SK-N-DZ (cell line): ENCODE measurements at places on chromosomes 3 and 15.

- DNase-seq: peak; percentile 54
Measured at GRCh38 chr15:38389924-38390542, 63.9 kb upstream of the FAM98B start.

DNA sequence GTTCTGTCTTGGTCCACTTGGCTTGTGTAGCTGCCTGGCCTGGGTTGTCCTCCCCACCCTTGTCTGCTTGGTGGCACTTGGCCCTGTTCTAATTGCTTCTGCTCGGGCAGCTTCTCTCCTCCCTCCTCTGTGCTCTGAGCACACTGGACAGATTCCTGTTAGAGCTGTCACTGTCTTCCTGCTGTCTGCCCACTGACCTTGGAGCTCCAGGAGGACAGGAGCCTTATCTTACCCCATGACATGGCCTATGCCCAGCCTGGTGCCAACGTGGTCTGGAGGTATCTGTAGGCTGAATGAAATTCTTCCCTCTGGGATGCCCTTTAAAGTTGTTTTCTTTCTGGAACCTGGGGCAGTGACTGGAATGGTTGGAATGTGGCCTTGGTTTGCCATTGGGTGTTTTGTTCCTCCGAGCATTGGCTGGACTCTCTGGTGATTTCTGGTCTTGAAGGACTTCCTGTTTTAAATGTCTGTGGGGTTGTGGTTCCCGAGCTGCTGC is 94.1 kb downstream of the FAM43A start:
- no peak for DNase-seq

- DNase-seq: no peak
Measured at GRCh38 chr3:183295211-183295610, 42.2 kb downstream of the B3GNT5 start.

DNA sequence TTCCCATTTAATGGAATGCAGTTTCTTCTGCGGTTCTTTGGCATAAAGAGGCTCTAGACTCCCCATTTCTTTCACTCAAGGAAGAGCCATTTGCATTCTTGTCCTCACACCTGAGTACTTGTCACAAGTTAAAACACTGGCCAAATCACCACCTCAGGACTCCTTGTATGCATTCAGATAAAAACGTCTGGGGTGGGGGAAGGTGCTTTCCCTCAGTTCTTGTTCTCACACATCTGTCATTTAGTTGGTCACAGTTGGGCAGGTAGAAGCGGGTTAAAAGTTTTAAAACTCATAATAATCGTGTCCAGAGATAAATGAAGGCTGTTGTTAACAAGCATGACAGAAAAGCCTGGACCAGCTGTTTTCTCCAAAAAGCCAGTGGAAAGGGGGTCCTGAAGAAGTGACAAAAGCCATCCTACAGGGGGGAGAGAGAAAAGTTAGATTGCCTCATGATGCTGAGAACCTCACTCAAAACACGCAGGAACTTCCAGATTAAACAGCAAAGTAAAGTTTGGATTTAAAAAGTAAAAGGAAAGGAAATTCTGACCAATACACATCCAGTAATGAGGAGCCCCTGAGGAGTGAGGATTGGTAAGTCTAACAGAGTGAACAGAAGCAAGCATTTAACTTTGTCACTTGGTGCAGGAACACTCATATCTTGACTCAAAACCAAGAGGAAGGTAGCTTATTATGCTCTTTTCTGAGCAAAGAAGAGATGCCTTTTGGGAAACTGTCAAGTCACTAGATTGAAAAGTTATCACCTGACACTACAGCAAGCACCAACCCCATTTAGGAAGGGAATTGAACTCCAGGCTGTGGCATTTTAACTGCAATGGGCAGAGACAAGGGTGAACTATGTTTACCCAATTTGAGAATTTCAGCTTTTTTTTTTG is 2.8 kb downstream of the BCL2L10 start:
- no peak for DNase-seq

DNA sequence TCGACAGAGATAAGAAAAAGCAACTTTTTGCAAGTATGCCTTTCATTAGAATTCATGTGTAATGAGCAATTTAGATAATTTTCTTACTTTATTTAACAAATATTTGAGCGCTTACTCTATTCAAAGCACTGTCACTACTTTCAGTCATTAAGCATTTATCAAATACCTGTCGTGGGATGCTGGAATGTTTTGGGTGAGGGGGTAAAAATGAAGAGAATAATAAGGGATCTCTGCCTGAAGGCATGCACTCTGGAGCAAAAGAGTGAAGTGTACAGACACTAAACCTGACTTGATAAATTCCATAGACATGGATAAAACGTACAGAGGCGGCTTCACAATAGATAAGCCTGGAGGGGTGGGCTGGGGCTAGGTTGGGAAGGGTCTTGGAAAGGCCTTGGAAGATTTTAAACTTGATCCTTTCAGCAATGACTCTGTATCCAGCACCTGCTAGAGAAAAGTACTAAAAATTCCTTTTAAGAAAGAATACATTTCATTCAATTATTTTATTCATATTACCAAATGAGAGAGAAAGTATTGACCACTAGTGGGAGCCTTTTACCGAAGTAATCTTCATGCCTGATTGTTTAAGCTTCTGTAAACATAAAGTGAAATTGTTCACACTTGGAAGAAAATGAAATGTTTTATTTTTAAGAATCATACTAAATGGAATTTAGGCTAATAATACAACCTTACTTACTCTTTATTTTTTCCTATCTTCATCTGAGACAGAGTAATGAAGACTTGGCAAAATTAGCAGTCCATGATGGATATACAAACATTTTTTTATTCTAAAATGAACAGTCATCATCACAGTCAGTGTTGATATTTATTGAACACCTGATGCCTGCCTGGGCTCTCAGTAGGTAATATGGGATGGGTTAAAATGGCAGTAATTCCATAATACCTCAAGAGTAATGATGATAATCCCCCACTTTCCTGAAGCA is 113.2 kb downstream of the PPP2R3A start:
- DNase-seq: no peak

- DNase-seq: no peak
Measured at GRCh38 chr3:68403741-68404140, 528.6 kb downstream of the TAFA4 start.

DNA sequence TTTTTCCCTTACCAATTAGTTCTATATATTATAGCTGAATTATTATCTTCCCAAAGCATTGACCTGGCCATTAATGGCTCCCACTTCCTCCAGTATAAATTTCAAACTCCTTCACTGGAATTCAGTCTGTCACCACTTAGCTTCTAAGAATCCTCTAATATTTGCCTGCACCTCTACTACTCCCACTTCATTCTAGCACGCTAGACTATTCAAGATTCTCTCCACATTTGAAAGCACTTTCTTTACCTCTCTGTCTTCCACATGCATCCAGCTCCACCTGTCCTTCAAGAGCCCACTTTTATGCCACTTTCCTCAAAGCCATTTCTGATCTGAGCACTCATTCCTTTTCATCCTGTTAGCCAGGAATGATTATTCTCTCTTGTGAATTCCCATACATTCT is 15.0 kb downstream of the SENP8 start:
- no peak for DNase-seq

DNA sequence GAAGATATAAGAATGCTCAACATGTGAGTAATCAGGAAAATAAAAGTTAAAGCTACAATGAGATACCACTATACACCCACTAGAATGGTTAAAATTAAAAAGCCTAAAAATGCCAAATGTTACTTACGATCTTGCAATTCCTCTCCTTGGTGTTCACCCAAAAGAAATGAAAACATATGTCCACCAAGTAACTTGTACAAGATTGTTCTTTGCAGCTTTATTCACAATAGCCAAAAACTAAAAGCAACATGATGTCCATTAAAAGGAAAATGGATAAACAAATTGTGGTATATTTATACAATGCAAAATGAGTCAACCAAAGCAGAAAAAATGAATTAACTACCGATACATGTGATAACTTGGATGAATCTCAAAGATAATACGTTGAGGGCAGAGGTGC is 301.6 kb upstream of the THBS1 start:
- DNase-seq: no peak

DNA sequence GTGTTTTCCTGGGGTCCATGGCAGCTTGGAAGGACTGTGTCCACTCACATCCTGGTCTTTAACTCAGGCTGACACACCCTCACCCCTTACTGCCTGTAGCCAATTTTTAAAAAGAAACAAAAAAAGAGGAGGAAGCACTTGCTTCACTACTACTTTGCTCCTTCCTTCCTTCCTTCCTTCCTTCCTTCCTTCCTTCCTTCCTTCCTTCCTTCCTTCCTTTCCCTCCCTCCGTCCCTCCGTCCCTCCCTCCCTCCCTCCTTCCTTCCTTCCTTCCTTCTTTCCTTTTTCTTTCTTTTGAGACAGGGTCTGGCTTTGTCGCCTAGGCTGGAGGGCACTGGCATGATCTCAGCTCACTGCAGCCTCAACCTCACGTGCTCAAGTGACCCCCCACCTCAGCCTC is 25.5 kb upstream of the AKAP13 start:
- DNase-seq: no peak

- DNase-seq: no peak
Measured at GRCh38 chr15:38084289-38084688, 149.8 kb downstream of the TMCO5A start.

DNA sequence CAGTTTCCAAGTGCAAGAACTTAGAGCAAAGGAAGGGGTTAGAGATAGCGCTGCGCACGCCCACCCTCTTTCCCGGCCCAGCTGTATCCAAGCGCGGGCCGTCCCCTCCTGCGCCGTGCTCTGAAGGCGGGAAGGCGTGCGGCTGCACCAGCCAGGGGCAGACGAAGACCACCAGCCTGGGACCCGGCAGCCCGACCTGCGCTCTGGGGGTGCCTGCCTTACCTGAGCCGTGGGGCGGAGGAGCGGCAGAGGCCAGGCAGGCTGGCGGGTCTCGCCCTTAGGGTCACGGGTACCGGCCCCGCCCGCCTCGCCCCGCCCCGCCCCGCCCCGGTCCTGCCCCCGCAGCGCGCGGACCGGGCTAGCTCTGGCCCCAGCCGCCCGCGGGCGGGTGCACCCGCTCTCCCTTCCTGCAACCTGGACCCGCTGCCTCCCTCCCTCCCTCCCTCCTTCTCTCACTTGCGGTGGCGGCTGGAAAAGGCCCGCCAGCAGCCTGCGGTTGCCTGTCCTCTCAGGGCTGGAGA is at the start of gene WDR72:
WDR72 (minus strand) TSS at position 253 of the 521 bp plus-strand sequence. CDS start 26,514 bp downstream, outside the sequence.
- DNase-seq: no peak

DNA sequence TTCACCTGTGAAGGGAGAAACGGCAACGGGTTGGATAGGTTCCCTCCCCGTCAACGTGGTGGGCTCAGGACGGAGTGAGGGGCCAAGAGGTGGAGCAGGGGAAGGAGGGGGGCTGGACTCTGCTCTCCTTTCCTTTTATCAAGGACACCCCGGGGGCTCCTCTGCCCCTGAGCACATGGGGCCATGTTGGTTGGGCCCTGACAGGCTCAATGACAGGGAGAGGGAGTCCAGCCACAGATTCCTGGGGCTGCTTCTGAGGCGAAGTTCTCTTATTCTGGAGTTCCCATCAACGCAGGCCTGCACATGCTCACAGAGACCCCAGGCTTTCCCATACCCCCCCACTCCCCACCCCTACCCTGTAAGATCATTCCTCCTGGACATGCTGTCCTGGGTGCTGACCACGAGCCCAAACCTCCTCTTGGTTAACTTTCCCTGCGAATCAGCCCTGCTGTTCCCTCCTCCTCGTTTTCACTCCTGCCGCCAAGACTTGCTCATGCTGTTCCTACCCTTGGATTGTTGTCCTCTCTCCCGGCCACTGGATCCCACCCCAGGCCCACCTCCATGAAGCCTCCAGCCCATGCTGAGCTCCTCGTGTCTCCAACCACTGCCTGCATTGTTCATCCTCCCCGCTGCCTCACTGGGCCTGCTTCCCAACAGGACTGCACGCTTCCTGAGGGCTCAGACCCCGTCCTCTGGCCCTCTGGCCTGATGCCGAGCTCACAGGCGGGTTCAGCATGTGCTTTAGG is 61.2 kb downstream of the SENP2 start:
- no peak for DNase-seq

GRCh38 chr15:29756358-29757267 is 65.7 kb downstream of the TJP1 start:
- no peak for DNase-seq

- peak; percentile 80 for DNase-seq
Measured at GRCh38 chr15:99105514-99106341, 848 bp downstream of the SYNM start.

- DNase-seq: no peak
Measured at GRCh38 chr3:30020380-30020779, 586.0 kb upstream of the TGFBR2 start.

- DNase-seq: no peak
Measured at GRCh38 chr3:12560505-12561190, 3.8 kb downstream of the MKRN2 start.

DNA sequence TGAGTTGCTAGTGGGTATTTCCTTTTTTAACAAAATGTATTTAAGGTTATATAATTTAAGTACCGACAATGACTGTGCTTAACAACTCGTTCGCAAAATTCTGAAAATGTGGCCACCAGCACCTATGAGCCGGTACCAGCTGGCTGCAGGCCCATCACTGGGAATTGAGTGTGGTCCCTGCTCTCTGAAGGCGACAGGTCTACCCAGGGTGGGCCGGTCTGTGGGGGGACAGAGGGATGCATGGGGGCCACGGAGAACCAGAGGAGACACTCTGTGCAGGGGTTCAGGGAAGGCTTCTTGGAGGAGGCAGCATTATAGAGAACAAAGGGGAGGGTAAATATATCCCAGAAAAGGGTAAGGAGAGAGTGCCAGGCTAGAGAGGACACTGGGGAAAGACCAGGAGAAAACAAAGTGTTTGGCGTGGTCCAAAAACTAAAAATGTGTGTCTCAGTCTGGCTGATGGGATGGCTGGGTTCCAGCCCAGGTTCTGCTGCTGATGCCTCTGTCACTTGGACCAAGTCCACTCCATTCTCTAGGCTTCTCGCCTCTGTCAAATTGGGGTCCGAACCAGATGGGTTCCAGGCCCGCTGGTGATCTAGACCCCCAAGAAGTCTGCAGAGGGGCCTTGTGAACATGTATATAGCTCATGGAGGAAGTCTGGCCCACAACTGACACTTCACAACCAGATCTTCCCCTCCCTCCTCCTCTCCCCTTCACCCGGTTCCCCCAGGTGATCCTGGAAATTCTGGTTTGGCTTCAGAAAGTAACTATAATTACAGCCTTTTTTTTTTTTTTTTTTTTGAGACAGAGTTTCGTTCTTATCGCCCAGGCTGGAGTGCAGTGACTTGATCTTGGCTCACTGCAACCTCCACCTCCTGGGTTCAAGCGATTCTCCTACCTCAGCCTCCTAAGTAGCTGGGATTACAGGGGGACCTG is 10.7 kb upstream of the CYP11A1 start:
- no peak for DNase-seq

DNA sequence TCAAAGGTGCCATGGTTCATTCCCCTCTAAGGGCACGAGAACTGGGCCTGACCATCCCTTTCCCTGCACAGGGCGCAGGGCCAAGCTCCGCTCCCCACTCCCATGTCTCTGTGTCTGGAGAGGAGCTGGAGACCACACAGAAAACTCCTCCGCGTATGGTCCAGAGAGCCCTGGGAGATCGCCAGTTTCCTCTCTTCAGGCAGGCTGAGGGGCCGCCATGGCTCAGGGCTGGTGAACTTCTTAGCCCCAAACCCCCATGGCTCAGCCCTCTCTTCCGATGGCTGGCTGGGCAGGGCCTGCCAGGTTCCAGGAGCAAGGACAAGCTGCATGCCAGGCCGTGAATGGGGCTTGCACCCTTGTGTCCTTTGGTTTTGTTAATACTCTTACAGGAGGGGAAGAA is 52.9 kb downstream of the EXOG start:
- DNase-seq: no peak
